ENCODE measurements at places on chromosomes 3 and 15.

GRCh38 chr15:31974855-31975829, 55.2 kb upstream of the CHRNA7 start:
- peak; percentile 76 for DNase-seq

DNA sequence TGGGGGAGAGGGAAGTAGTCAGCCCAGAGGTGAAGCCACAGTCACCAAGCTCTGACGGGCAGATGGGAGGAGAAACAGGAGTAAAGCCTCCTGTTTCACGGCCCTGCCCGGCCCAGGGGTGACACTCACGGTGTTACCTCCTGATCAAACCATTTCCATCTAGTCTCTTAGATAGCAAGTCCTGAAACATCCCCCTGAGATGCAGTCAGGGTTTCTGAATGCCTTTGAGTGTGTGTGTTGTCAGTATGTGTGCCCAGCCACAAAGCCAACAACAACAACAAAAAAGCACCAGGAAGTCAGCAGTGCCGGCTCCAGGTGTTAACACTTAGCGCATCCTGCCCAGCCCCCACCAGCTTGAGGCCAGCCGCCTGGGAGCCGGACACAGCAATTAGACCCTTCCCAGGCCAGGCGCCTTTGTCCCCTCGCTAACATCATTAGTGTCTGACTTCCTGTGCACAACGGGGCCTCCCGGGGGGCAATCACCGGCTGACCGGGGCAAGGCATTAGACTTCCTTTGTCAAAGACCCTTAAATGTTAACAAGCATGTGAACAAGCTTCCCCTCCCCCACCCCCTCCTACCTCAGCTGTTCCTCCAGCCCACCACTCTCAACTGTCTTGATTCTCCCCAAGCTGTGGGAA, 34.5 kb downstream of the IL17RD start:
- peak; percentile 33 for DNase-seq

- no peak for DNase-seq
Observed at GRCh38 chr3:136396916-136397315, 146.8 kb downstream of the PCCB start.

DNA sequence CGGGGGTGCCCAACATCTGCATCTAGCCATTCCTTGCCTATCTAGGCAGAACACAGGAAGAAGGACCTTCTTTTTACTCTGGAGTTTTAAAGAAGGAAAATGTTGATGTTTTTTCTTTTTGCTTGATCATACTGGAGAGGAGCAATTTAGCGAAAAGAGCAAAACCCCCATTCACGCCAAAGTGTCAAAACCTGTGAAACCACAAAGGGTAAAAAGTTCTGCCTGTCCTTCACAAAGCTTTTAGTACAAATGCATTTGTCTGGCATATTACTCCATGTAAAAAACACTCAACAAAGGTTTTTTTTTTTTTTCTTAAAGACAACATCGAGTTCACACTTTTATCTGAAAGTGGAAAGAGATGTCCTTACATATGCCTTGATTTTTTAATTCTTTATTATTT, 214.2 kb upstream of the MRPL3 start:
- no peak for DNase-seq

DNA sequence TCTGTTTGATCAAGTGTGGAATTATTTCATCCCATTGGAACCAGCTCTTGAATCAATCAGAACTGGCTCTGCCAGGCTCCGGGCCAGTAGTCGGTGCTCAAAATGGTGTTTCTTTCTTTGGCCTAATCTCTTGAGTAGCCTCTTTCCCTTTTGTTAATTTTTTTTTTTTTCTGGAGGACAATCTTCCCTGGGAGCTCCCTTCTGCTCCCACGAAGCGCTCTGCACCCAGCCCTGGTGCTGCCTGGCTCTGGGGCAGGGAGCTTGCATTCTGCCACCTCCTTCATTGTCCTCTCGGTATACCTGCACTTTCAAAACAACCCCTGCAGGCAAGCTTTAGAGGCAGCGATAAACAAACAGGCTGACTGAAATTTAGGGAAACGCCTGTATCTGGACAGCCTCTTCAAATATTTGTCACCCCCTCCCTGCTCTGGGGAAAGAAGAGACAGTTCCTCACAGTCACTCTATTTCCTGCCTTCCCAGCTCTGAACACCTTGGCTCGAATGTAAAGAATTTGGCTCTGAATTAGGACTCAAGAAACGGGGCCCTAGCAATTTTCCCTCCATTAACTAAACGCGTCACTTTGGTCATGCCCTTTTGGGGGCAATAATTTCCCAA, 1.1 kb upstream of the THSD4 start:
- peak; percentile 7 for DNase-seq

DNA sequence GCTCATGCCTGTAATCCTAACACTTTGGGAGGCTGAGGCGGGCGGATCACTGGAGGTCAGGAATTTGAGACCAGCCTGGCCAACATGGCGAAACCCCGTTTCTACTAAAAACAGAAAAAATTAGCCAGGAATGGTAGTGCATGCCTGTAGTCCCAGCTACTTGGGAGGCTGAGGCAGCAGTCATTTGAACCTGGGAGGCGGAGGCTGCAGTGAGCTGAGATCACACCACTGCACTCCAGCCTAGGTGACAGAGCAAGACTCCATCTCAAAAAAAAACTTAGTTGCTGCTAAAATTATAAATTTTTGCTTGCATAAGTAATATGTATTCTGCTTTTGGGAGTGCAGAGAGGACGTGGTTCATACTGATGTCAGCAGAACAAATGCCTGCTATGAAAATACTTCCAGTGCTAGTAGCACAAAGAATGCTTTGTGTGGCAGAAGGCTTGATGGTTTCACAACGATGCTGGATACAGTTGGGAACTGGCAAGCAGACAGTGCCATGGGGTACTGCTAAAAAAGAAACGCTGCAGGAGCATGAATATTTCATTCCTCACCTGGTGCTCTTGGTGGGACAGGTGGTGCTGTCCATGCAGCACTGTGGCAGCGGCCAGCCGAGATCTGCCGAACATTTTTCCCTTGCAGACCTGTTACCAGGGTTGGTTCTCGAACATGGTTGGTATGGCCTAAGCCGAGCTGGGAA, 31.1 kb downstream of the FBXL22 start:
- no peak for DNase-seq

- no peak for DNase-seq
Observed at GRCh38 chr15:93174836-93175235, 85.8 kb upstream of the RGMA start.

DNA sequence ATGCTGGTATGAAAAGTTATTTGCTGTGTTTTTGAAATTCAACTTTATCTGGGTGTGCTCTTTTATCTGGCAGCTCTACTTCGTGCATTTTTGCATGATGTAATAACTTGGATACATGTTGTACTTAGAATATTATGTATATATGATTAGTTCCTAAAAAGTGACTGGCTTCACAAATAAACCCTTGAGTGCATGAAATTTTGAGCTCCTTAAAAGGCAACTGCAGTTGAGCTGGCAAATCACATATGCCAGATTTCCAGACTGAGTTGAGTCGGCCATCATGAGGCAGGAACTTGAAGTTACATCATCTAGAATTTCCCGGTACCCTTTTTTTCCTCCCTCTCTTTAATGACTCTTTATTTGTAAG, 162.5 kb downstream of the FNDC3B start:
- no peak for DNase-seq

GRCh38 chr3:136562026-136562425, 190.2 kb downstream of the STAG1 start:
- DNase-seq: no peak

- no peak for DNase-seq
Observed at GRCh38 chr15:98770984-98771383, 122.6 kb downstream of the IGF1R start.

- no peak for DNase-seq
Observed at GRCh38 chr3:114299941-114300624, 6.3 kb downstream of the TIGIT start.

DNA sequence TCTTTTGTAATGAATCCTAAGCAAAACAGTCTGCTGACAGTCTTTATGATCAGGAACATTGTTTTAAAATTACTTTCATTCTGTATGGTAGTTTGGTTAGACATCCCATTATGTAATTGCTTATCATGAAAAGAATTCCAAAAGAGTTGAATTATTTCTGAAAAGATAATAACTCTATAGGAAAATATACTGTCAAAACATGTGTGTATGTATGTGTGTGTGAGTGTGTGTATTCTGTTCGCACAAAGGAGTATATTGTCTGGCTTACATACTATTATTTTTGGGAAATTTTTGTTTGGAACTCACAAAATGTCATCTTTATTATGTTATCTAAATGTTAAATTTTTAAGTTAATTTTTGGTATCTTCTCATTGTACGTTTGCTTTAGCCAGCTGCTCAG, 1075.9 kb downstream of the ZPLD1 start:
- no peak for DNase-seq

DNA sequence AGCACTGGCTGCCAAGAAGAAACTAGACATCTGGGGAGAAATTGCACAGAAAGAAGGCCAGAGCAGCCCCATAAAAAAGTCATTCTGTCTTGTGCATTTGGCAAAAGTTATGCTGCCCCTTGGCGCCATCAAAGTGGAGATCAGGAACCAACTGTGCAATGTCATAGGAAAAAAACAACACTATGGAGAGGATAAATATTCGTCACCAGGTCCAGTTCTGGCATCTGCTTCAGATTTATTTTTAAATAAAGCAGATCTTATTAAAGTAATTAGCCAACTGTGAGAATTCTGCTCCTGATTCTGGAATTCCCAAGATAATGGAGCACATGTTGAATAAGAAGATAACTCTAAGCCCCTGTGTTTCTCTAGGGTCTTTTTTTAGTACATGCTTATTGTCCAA, 500.0 kb upstream of the IL12A start:
- DNase-seq: no peak

GRCh38 chr3:27666708-27667107, 55.4 kb downstream of the EOMES start:
- peak; percentile 65 for DNase-seq

- peak; percentile 52 for DNase-seq
Observed at GRCh38 chr3:49899815-49900214, 3.9 kb downstream of the MST1R start.

DNA sequence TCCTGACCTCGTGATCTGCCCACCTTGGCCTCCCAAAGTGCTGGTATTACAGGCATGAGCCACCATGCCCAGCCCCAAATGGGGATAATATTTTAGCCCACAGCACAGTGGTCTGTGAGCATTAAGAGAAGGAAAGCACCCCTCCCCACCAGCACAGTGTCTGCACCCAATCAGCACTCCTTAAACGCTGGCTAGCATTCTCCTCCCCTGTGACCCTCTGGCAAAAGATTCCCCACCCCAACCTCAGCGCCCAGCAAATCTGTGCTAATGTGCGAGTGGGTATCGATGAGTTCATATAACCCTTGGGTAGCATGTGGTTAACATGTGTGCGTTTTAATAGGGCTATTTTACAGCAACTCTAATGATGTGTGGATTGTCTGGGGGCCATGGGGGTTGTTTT, 18.3 kb upstream of the EPHB3 start:
- no peak for DNase-seq

DNA sequence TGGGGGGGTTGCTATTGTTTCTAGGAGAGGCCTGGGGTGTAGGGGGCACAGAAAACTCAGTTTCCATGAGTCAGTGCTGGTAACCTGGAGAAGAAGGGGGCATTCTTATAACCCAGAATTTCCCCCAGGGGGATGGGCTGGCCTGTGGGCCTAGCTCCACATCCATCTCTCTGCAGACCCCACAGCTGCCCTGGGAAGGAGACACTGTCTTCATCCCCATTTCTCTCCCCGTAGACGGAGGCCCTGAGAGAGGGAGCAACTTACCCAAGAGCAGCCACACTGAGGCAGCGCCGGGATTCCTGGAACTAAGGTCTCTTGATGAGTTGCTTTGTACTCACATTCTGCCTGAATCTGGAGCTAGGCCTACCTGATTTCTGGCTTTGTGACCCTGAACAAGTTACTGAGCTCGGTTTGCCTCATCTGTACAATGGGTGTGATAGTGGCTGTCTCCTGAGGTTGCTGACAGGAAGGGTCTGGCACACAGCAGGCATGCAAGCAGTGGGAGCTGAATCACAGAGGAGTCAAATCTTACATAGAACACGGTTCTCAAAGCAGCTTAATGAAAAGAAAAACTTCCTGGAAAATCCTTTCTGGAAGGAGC, 55.0 kb upstream of the LCTL start:
- no peak for DNase-seq

- DNase-seq: no peak
Observed at GRCh38 chr15:57626713-57627440, 35.2 kb downstream of the MYZAP start.

GRCh38 chr3:124766113-124767095, 36.2 kb downstream of the UMPS start:
- no peak for DNase-seq

- DNase-seq: peak; percentile 69
Observed at GRCh38 chr3:171833789-171834460, 9.2 kb upstream of the TMEM212 start.

GRCh38 chr3:129377615-129378014, 50.8 kb downstream of the EFCAB12 start:
- no peak for DNase-seq

GRCh38 chr15:59410391-59410896, 27.5 kb upstream of the FAM81A start:
- no peak for DNase-seq

Measured in HAP-1 (cell line).